ENCODE measurements at places on chromosomes 5 and 9.

GRCh38 chr9:93575796-93576257 is 557 bp upstream of the PHF2 start:
- no peak for DNase-seq

DNA sequence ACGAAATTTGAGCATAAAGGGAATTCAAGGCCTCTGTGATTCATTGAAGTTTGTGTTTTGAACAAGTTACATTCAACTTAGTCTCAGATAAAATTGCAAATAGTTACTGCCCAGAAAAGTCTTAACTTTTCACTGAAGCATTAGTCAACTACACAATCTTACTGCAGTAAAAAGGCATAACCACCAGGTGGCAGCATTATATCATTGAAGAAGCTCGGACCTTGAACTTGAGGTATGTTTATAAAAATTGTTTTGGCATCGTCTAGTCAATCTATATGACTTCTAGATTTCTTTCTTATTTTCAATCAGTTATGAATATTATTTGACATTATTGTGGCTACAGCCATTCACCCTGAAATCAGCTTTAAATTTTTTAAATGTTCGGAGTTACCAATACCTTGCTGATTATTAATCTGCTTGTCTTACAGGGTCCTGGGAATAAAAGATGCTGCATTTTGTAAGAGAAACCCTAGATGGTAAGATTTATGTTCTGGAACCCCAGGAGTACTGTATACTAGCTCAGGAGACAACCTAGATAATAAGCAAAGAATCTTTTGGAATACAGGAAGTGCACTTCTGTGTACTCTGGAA is 83.9 kb upstream of the GRAMD2B start:
- peak; percentile 18 for DNase-seq

- DNase-seq: no peak
Observed at GRCh38 chr5:80641353-80641752, 13.1 kb upstream of the MSH3 start.

GRCh38 chr9:13380903-13381302 is 101.4 kb upstream of the MPDZ start:
- no peak for DNase-seq

GRCh38 chr9:28981129-28981528 is 1407.8 kb upstream of the C9orf72 start:
- DNase-seq: no peak

DNA sequence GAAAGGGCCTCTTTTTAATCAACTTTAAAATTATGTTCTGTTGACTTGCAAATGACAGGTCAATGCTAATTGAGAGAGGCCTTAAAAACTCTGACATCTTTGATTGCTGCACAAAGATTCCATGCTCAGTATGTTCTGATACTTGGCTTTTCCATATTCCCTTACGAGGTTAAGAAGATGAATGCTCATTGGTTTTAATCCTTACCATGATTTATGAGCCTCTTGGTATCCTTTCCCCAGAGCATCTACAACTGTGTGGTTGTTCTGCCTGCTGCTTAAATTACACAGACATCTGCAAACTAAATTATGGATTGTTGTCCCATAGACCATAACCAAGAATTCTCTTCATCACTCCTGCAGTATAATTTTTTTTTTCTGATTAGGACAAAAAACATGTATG is 352.6 kb downstream of the CDH12 start:
- DNase-seq: no peak
